ENCODE measurements at places on chromosomes 6 and 20.

- no peak for DNase-seq
Observed at GRCh38 chr20:2430538-2430937, 40.1 kb downstream of the SNRPB start.

DNA sequence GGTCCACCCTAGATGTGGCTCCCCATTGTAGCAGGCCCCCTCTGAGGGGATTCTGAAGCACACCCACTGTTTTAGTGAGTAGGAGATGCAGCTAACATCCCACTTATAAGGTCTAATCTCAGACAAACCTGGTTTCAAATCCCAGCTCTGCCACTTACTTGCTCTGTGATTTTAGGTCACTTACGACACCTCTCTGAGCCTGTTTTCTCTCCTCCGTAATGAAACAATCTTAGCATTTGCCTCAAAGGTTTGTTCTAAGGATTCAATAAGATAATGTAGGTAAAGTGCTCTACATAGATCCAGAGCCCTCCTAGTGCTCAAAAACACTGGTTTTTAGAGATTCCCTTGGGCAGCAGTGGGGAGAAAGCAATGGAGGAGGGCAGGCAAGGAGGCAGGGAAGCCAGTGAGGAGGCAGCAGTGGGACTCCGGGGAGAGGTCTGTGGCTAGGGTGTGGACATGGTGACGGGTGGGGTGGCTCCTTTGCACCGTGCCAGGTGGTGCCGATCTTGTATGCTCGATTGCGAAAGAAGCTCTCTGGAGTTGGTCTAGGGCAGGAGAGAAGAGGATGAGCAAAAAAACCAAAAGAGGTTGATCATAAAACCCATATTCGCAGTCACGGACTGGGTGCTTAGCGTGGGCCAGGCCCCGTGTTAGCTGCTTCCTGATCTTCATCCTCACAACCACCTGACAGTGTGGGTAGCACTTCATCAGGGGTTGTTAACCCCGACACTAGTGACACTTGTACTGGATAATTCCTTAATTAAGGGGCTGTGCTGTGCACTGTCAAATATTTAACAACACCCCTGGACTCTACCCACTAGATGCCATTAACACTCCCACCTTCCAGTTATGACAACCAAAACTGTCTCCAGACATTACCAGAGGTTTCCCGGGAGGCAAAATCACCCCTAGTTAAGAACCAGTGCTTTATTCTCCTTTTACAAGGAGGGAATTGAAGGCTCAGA lies 16.8 kb upstream of the PTGIS start:
- no peak for DNase-seq

DNA sequence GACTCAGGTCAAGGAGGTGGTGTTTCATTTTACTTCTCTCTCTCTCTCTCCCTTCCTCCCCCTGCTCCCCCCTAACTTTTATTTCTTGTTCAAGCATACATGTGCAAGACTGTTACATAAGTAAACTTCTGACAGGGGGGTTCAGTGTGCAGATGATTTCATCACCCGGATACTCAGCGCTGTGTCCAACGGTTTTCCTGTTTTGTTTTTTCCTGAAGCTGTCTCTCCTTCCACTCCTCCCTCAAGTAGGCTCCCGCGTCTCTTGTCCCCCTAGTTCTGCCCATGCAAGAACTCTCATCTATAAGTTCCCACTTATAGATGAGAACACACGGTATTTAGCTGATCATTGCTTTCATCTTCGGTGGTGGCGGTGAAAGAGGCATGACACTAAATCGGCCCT lies 751.9 kb upstream of the DEFB115 start:
- DNase-seq: no peak

- DNase-seq: no peak
Observed at GRCh38 chr6:103140308-103141027, 1719.3 kb downstream of the HACE1 start.

DNA sequence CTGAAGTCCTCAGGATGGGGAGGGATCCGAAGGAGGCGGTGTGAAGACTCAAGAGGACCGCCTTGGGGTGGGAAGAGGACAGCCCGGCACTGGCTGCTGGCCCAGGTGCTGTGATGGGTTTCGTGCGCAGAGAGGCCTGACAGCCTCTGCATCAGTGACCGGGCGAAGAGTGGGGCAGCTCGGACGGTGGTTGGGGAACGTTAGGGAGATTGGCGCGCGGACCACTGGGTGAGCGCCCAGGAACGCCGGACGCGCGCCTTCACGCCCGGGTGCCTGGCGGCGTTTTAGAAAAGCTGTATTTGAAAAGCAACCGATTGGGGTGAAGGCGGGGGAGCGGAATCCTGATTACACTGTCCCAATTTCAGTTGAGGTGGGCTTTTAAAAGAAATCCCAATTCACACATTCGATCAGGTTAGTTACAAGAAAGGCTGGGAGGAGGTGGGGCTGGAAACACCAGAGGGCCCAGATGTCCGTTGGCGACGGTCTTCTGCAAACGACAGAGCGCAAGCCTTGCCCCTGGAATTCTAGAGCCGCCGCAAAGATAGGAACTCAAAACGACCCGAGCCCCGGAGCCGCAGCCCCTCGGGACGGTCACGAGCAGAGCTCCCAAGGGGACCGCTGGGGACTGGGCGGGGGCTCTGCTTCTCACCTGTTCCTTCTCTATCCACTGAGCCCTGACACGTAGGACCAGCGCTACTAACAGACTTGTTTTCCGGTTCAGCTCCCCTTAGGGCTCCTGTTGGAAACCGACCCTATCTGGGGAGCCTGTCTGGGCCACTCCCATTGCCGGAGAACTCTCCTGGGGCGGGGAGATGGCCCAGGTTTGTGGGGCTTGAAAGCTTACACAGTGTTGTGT lies 8.5 kb upstream of the TRIM40 start:
- no peak for DNase-seq

GRCh38 chr20:39268981-39269461 lies 306.9 kb downstream of the DHX35 start:
- no peak for DNase-seq

DNA sequence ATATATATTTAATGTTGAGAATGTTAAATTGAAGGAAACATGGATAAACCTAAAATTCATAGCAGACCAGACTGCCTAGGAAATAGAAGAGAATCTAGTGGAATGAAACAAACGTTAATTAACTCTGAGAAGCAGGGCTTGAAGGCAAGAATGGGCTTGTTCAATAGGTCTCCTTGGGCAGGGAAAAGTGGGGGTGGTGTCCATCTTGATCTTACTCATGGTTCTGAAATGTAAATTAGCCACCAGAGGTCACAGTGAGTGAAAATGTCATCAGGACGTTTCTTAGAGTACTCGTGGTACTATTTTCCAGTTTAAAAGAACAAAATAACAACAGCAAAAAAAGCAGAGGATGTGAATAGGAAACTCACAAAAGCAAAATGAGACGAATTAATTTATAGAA lies 66.8 kb upstream of the BTBD3 start:
- DNase-seq: no peak

DNA sequence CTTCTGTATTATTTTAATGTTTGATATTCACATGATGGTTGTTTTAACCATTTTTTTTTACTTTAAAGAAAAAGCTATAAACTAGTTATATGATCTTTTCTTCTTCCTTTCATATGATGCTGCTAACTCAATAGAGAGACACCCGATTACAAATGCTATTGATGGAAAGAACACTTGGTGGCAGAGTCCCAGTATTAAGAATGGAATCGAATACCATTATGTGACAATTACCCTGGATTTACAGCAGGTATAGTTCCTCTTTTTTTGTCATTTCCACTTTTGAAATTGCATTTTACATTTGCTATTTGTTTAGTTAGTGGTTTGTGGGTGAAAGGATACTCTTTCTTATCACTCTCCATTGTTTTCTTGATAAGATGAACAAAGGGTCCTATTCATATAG lies 176.7 kb downstream of the LAMA2 start:
- no peak for DNase-seq

GRCh38 chr6:55773620-55774216 lies 101.7 kb downstream of the BMP5 start:
- DNase-seq: no peak

GRCh38 chr6:90231308-90231707 lies 65.3 kb downstream of the BACH2 start:
- DNase-seq: no peak

DNA sequence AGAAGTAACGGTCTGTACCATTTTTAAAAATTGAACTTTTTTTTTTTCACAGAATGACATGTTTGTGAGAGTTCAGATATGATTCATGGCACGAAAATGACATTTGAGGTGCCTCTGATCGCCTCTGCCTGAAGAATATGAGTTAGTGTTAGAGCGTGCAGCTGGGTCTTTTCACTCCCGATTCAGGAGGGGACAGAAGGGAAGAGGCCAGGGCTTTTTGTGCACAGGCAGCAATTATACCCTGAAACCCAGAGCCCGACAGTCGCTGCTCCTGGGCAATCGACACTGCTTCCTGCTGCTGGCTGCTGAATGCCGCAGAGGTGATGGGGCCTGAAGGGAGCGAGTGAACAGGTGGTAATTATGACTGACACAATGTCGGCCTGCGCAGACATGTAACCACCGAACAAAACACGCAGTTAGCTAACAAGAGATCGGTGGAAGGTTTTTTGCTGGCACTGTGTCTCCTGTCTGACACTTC lies 652.0 kb upstream of the NOX3 start:
- no peak for DNase-seq

DNA sequence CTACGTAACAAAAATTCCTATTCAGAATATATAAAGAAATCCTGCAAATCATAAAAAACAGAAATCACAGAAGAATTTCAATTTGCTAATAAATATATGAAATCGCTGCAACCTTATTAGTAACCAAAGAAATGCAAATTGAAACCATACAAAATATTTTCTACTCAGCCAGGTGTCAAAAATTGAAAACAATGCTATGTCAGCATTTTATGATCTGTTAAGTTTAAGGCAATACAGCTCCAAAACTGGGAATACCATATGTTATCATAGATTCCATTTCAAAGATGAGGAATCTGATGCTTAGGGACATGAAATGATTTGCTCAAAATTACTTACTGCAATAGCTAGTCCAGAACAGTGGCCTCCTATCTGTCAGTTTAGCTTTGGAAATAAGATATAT lies 168.9 kb downstream of the ID4 start:
- no peak for DNase-seq

DNA sequence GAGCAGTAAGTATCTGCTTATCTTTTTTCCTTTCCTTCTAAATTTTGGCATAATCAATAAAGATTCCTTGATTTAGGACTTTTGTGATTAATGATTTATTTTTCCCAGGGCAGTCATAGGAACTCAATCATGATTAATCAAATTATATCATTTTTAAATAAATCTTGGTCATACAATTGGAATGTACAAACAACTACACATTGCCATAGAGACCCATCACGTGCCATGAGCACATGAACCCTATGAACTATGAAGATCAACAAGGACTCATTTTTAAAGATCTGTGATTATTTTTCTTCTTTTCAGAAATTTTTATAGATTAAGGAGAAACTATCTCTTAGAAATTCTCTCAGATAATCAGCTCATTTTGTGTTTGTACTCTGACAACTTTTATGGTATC lies 622.4 kb downstream of the BCKDHB start:
- no peak for DNase-seq

DNA sequence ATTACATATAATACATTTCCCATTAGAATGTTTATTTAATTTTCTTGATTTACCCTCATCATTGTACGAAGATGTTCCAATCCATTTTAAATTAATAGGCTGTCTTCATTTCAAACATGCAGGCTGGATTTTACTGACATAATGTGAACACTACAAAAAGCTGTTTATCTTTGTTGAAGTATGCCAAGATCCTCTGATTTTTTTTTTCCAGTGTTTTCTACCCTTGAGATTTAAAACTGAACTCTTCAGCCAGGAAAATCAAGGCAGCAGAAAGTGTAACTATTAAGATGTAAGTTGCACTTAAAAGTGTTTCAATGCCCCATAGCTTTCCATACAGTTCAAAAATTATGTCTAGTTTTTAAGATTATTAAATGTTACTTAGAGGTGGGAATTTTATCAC lies 43.5 kb downstream of the PRKN start:
- DNase-seq: no peak

DNA sequence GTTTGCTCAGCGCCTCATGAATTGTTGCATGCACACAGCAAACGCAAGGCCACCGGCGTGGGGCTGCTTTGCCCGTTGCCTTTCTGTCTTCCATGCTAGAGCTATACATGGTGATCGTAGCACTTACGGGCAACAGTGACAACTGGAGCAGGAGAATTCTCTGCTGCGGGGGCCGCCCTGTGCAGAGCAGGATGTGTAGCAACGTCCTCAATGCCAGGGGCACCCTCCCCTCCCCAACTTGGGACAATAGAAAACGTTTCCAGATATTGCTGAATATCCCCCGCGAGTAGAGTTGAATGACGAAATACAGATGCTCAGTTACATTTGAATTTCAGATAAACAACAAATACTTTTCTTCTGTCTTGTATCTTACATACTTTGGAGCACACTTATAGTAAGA lies 198.7 kb downstream of the TFAP2C start:
- DNase-seq: no peak

DNA sequence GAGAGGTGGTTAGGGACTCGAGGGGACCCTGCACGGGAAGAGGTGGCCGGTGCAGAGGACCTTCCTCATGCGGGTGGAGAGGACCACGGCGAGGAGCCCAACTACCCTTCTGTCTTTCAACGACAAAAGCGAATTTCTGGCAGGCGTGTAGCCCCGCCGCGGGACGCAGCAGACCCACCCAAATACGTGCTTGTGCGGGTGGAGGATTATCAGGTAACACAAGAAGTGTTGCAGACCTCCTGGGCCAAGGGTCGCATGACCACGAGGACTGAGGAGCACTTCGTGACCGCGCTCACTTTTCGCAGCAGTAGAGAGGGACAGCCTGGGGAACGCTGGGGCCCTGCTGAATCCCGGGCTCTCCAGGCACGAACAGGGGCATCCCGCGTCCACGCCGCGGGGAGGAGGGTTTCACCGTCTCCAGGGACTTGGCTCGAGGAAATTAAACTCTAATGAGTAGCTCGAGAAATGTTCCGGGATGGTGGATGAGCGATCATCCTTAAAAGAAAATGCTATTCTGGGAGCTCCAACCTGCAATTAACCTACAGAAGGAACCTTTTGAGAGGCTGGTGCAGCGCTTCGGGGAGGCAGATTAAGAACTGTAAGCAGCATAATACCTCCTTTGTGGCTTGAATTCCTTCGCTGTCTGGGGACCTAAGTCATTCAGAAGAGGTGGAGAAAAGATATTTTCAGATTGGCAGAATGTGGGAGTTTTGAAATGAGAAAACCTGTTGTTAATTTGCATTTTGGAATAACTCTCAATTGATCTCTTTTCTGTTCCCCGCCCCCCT lies 804 bp downstream of the C6orf141 start:
- no peak for DNase-seq

Measured in stimulated activated CD8-positive, alpha-beta memory T cell treated with anti-CD3 and anti-CD28 coated beads, Interleukin-7, amount 100 ng/mL, for 1 hour (primary cell).